ENCODE measurements at places on chromosomes 6 and 20.

GRCh38 chr20:34013554-34013953 is 19.8 kb downstream of the RALY start:
- DNase-seq = no peak

DNA sequence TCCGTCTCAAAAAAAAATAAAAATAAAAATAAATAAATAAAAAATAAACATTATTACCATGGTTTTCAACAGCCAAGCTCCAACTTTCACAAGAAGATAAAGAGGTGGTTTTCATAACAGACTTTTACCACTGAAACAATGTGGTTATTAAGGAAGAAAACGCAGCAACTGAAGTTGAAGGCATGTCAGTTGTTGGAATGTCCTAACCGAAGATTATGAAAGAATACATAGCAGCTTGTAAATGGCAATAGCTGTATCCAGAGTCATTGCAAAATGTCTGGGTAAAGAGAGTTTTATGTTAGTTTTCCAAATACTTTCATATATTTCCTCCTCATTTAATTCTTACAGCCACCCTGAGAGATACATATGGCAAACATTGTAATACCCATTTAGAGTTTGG is 161.6 kb upstream of the MARCKS start:
- DNase-seq = no peak

GRCh38 chr6:168363811-168364792 is 44.5 kb upstream of the DACT2 start:
- DNase-seq = no peak

DNA sequence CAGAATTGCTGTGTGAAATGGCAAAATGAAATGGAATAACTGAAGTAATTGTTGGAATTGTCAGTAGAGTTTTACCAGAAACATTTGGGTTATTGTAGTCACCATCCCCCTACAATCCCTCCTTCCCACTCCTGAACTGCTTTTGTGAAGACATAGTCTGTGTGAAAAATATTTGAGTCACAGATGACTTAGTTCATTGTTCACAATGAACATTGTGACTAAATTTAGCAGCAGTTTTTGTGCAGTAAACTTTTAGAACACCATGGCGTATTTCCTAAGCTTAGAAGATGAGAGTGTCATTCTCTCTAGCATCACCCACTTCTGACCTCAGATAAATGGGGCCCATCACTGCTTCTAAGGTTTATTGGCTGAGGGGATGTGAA is 11.0 kb downstream of the OTOR start:
- no peak for DNase-seq

GRCh38 chr20:40309731-40310130 is 379.3 kb downstream of the MAFB start:
- no peak for DNase-seq

GRCh38 chr6:7646394-7646793 is 56.4 kb downstream of the SNRNP48 start:
- no peak for DNase-seq
